HAP-1 (cell line): ENCODE measurements at places on chromosomes 12 and 14.

DNA sequence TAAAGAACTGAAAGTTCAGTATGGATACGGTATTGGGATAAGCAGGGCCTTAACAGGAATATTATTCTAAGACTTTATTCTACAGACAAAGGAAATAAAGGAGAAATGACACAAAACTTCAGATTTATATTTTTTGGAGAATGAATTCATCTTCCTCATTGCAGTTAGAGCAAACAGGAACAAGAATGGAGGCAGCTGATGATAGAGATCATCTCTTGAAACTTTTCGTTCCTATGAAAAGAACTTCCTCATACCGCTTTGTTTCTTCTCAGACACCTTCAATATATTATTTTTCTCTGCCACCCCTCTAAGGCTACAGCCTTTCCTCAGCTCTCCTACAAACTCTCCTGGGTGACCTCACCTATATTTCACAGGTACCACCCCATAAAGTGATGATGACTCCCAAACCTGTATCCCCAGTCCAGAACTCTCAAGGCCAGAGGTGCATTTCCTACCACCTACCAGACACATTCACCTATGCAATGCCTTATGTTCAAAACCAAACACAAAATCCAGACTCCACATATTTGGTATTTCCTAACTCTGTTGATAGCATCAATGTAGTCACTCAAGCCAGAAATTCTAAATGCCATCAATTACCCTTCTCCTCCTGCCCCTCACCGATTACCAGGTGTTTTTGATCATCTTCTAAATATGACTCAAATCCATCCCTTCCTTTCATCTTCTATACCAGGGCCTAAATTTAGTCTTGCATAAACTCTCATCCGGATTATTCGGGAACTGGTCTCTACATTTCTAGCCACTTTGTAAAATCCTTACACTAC, 7.4 kb downstream of the MAP4K5 start:
- DNase-seq, result no peak

DNA sequence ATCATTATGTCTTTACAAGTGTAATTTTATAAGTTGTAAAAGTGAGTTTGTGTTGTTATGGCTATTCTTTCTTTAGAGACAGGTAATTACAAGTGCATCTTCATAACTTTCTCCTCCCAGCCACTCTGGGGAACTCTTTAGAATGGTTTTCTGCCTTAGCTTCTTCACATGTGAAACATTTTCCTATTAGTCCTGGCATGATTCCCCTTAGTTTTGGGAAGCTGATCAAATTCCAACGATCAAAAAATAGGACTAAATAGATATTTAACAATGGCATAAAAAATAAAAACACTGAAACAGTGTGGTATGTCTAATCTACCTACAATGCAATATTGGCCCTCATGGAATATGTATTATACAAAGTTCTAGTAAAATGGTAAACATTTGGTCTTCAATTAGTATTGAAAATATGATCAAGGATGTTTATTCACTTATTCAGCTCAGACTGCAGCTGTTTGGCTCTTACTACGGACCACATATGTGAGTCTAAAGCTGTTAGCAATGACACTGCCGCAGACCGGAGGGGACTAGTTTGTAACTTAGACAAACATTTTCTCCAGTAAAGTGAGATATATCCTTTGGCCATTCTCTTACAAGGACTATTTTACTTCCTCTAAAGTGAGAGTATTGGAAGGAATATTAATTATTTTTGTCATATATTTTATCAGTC, 890.8 kb upstream of the USP15 start:
- DNase-seq, result no peak

DNA sequence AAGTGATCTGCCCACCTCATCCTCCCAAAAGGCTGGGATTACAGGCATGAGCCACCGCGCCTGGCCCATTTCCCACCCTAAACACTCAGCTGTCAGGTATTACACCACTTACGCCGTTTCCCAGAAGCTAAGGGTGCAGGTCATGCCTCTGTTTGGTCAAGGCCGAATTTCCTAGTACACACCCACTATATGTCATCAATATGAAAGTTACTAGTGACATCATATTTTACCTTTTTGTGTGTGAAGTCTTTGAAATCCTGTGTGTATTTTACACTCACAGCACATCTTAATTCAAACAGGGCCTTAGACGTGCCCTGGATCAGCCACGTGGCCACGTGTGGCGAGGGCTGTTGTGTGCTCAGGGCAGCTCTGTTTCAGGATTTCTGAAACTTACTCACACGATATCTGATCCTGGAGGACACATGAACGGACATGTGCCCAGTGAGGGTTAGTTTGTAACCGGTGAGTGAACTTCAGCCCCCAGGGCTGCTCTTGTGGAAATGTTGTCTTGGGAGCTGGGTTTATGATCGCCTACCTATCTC, 51.8 kb downstream of the GLT1D1 start:
- no peak for DNase-seq

- DNase-seq, result no peak
Measured at GRCh38 chr12:132356691-132357622, 27.6 kb upstream of the GALNT9 start.

GRCh38 chr12:108807476-108807875, 49.9 kb downstream of the SSH1 start:
- no peak for DNase-seq

GRCh38 chr14:94598816-94599655, 13.2 kb upstream of the SERPINA3 start:
- DNase-seq, result peak; percentile 12

DNA sequence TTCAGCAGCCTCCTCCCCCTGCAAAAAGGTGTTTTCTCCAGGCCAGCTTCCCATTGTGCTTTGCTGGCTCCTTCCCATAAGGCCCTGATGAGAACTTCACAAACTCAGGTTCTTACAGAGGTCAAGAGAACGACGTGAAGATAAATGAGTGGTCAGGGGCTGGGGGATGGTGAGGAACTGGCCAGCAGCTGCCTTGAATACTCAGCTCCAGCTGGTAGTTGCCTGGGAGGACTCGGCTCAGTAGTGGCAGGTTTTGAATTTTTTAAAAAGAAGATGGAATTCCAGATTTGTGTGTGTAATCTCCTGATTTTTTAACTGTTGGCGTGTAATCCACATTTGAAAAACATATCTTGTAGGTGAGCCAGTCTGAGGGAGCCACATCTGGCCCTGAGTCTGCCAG, 5.9 kb downstream of the DDX55 start:
- no peak for DNase-seq

DNA sequence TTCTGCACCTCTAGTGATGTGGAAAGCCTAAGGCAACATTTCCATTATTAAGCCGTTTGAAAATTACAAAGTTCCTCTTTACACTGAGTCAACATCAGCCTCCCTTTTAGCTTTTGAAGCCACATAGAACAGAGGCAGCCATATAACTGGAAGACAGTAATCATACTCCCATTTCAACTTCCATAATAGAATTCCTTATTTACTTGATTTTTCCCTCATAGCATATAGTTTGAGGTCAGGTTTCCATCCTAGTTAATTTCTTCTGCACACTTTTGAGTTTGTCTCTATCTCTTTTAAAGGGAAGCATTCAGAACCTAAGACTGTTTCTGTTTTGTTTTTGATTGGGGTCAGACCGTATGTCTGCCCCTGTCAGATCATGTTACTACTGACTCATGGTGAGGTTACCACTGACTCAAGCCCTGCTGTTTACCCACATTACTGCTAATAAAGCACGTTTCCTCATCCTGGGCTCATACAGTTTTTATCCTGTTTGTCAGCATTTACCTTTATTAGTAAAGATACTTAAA, 161.0 kb downstream of the SLC38A4 start:
- DNase-seq, result no peak

GRCh38 chr12:39884616-39885125, 221.2 kb downstream of the SLC2A13 start:
- no peak for DNase-seq

DNA sequence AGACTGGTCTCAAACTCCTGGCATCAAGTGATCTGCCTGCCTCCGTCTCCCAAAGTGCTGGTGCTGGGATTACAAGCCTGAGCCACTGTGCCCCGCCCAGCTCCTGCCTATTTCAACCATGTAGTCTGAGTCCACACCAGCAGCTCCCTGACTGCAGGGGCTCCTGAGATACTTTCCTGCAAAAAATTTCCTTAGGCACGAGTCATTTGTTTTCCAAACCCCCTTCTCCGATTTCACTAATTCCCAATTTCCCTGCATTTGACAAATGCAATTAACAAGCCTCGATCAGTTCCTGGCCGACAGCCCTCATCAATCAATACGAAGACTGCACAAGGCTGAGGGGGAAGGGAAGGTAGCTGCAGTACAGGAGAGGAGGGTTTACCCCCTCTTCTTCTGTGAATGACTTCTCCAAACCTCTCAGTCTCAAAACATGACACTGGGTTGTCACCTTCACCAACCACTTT, 10.1 kb downstream of the PSMB5 start:
- no peak for DNase-seq

DNA sequence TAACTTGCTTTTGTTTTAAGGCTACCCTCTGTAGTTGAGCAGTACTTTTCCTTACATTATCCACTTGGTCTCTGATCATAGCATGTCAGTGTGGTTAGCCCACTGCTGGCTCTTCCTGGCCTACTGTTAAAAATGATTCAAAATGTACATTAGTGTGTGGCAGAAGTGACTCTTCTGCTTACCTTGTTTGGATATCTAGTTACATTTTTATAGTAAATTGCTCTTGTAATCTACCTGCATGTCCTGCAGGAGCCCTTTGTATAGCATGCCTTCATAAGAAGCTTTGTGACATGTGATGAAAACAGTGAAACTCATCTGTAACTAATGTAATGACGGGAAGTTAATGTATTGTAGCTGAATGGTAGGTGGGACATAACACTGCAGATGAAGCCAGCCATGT, 8.1 kb downstream of the SPATS2 start:
- no peak for DNase-seq

DNA sequence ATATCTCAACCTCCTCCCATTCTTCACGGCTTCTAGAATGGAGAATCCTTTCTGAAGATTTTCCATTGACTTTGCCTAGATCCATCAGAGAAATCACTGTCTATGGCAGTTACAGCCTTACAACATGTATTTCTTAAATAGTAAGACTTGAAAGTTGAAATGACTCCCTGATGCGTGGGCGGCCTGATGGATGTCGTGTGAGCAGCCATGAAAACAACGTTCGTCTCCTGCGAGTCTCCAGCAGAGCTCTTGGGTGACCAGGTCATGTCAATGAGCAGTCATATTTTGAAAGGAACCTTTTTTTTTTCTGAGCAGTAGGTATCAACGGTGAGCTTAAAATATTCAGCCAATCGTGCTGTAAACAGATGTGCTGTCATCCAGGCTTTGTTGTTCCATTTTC, 139.9 kb upstream of the C14orf180 start:
- DNase-seq, result no peak

- no peak for DNase-seq
Measured at GRCh38 chr14:51546099-51546498, 105.6 kb upstream of the FRMD6 start.

- no peak for DNase-seq
Measured at GRCh38 chr14:54478636-54479215, 10.1 kb downstream of the GMFB start.

DNA sequence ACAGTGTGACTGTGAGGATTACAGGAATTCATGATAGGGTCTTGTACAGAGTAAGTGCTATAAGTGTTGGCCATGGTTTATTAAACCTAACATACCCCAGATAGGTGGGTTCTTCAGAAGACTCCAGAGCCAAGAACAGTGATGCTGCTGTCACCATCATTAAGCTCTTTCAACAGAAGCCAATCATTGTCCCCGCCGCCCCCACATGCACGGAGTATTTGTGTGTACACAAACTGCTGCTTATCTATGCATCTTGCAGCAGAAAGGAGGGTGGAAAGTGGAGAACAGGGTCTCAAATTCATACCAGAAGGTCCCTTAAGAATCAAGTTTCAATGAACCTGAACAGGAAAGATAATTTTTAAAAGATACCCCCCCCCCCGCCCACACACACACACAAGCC, 51.2 kb downstream of the TMCC3 start:
- no peak for DNase-seq

- no peak for DNase-seq
Measured at GRCh38 chr12:25376985-25377384, 126.3 kb upstream of the KRAS start.

DNA sequence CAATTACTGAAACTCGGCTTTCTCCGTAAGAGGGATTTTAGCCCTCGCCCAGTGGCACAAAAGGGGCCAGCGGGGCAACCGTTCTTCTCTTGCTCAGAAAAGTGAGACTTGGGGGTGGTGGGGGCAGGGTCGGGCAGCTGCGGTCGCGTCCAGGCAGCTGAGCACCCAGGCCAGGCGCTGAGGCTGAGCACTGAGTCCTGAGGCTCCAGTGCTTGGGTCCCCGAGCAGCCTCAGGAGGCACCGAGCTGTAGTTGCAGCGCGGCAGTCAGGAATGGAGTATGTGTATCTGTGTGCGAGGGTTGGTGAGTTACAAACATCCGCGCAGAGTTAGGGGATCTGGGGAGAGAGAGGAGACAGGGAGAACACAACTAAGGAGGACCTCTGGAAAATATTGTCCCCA, 4.1 kb upstream of the HOXC6 start:
- DNase-seq, result no peak

DNA sequence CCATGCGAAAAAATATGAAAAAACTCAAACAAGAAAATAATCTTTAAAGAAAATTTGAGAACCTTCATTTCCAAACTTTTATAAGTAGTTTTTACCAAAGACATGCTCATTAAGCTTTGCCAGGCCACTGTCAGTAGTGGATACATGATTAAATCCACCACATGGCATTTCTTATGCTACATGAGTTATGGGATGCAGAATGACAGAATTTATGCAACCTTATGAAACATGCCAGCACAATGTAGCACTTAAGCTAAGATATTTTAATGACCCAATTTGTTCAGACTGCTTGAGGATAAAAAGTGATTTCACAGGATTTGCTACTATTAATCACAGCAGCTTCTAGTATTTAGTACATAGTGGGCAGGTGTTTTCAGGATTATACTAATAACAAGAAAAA, 123.3 kb downstream of the ATP23 start:
- DNase-seq, result no peak

- DNase-seq, result no peak
Measured at GRCh38 chr14:104099096-104100041, 13.9 kb downstream of the ASPG start.

DNA sequence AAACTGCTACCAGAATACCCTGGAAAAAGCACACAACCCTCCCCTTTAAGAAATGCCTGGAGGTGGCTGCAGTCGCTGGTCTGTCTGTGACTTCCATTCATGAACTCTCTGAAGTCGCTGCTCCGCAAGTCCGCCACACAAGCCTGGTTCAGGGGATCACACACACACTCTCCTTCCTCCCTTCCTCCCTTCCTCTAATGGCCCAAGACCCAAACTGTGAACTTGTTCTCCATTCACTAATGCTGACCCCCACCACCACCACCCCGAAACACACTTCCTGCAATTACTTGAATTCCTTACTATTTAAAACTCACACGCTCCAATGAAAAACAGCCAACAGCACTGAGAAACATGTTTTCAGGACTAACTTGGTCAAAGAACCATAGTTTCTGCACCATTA, 1.0 kb upstream of the LMO3 start:
- no peak for DNase-seq
